ENCODE measurements at places on chromosomes 12 and 14.
A peak's percentile ranks its signal among the peaks of the same experiment; 100 is the strongest.

GRCh38 chr14:30907659-30908057 is 33.3 kb downstream of the COCH start:
- DNase-seq = no peak

DNA sequence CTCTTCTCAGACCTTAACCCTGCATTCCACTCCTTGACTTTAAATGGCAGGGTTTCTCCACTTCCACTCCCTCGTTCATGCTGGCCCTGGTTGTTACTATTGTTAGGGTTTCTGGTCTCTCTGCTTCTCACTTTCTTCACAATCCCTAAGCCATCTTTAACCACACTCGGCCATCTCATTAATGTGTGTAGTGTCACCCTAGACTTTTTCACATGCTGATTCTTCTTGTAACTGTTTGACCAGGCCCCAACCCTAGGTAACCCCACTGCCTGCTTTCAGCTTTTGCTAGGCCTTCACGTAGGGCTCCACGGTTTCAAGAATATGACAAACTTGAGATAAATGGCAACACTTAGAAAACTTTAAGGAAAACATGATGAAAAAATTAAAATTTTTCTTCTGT is 195.1 kb downstream of the IPO8 start:
- no peak for DNase-seq

DNA sequence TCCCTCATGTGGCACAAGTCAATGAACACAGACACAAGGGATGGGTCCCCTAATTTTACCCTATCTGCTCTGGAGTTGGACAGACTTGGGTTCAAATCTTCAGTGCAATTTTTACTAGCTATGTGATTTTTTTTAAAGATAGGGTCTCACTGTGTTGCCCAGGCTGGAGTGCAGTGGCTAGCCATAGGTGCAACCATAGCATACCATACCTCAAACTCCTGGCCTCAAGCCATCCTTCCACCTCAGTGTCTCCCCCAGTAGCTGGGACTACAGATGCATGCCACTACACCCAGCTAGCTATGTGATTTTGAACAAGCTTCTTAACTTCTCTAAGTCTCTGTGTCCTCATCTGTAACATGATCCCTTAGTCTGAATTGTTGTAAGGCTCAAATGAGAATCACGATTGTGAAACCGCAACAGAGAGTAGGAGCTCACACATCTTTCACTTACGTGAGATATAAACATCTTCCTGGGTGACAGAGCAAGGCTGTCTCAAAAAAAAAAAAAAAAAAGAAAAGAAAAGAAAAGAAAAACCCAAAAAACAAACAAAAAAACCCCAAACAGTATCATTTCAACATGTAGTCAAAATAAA is 4.7 kb downstream of the CALCOCO1 start:
- no peak for DNase-seq

DNA sequence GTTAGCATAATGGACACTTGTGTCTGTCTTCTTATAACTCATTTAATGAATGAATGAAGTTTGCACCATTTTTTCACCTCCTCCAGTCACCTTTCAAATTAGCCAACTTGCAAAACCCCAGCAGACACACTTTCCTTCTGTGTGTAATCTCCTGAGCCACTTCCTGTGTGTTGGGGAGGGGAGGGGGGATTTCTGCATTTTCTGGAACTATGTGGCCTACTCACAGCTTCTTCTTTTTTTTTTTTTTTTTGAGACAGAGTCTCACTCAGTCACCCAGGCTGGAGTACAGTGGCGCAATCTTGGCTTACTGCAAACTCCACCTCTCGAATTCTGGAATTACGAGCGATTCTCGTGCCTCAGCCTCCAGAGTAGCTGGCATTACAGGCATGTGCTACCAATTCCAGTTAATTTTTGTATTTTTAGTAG is 4.1 kb upstream of the SERPINA1 start:
- no peak for DNase-seq

DNA sequence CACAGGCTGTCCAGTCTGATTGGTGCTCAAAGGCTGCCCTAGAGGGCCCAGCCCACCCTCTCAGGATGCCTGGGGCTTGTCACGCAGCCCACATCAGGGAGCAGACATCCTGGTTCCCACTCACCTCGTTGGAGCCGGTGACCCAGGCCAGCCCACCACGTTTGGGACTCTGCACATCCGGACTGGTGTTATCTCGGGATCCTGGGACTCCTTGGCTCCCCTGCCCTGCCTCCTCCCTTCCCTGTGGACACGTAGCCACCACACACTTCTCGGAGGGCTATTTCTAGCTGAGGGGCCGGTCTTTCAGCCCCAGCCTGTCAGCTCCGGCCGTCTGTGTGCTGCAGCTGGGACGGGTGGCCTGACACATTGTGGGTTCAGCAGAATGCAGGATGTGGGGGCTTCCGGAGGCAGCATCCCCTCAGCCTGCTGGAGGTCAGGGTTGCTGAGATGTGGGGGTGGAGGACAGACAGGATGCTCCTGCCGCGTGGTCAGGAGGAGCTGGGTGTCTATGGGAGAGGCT is 12.8 kb upstream of the FGF23 start:
- no peak for DNase-seq

- DNase-seq = no peak
These were observed 23.8 kb upstream of the PPP1CC start for GRCh38 chr12:110766311-110767154.

DNA sequence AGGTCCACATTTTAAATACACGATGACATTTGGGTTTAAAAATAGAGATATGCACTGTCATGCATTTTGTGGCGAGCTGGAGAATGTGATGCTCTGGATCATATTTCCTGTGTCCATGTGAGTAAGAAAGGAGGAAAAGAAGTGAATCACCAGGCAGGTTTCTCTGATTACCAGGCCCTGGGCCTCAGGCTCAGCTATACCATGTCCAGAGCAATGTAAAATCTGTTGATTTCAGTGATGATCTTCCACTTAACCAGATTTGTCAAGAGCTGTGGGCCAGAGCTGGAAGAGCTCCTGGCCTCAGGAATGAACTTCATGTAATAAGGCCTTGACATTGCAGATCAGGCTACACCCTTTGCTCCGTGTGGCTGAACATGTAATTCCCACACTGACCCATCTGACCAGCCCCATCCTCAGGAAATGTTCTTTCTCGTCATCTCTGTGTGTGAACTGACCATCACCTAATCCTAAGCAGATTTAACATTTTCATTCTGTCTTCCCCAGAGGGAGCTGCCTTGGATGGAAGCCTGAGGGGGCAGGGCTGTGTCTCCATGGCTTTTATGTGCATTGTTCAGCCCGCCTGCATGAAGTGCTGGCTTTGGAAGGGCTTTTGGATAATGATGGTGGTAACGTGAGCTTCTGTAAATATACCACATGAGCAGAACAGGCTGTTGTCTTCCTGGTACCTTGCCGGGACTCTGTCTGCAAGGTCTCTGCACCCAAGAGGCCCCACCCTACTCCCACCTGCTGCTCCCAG is 54.5 kb downstream of the CRACR2A start:
- DNase-seq = peak; percentile 26

DNA sequence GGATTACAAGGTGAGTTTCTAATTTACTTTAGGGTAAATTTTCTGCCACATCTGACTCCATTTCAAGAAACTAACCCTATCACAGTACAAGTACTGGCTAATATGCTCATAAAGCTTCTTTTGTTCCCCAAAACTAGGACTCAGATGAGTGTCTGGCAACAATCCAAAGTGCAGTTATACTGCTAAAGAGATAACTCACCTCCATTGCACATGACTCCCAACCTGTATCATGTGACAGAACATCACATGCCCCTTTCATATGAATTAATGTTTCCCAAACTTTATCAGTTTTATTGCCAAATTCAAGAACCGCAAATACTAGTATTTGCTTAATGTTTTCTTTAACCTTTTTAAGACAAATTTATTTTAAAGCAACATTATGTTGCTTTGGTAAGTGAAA is 3.9 kb upstream of the PPP1R12A start:
- no peak for DNase-seq

GRCh38 chr14:100530270-100531072 is 56.7 kb downstream of the BEGAIN start:
- DNase-seq = no peak

- no peak for DNase-seq
These were observed at the start of gene CCDC63 for GRCh38 chr12:110846615-110847566. Gene CCDC63, plus strand, starts transcription at chr12:110846987. Its CDS starts 5,968 bp downstream, at chr12:110852955.

- peak; percentile 19 for DNase-seq
These were observed 980.6 kb downstream of the VRK1 start for GRCh38 chr14:97777622-97778355.

GRCh38 chr14:33279865-33280264 is 341.2 kb downstream of the NPAS3 start:
- no peak for DNase-seq

DNA sequence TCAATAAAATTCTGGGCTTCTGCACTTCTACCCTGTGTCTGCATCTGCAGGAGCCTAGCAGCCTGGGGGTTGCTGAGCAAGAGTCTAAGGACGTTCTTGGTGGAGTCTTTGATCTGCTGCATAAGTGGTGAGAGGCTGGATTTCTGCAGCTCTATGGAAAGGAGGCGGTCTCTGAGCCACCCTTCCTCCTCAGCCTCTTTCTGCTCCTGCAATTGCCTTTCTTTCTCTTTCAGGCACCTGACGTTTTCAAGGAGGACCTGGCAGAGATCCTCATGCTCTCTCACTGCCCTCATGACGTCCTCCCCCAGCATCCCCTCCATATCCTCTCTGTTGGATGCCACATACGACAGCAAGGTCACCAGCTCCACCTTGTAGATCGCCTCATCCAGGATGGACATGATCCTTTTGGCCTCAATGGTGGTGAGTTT is 13.6 kb upstream of the TPCN1 start:
- DNase-seq = no peak

- DNase-seq = no peak
These were observed 23.0 kb downstream of the ZFHX2 start for GRCh38 chr14:23528555-23528954.

GRCh38 chr12:67720351-67720856 is 71.9 kb downstream of the DYRK2 start:
- peak; percentile 74 for DNase-seq

DNA sequence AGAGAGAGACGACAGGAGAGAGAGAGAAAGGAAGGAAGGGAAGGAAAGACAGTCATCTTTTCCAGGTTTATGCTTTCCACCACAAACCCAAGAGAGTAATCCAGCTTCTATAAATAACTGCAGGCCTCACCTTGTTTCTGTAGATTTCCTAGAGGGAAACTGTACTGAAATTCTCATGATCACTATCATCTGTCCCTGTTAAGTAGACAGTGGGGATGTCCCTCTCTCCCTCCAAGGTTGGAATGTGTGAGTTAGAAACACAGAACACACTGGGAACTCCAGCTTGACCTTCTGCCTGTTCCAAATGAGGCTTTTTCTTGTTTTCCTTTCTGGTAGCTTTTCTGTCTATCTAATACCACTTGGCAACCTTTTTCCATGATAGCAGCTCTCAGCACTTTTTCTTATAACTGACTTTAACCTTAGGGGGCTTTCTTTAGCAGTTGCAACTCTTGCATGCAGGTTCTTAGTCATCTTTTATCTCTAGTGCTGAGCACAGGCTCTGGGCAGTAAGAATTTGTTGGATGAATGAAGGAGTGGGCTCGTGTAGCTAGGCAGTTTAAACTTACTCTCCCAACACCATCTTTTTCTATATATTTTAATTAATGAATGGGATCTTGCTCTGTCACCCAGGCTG is 22.8 kb upstream of the FBXO33 start:
- no peak for DNase-seq

- peak; percentile 90 for DNase-seq
These were observed 14.4 kb upstream of the MLXIP start for GRCh38 chr12:122064025-122064777.

DNA sequence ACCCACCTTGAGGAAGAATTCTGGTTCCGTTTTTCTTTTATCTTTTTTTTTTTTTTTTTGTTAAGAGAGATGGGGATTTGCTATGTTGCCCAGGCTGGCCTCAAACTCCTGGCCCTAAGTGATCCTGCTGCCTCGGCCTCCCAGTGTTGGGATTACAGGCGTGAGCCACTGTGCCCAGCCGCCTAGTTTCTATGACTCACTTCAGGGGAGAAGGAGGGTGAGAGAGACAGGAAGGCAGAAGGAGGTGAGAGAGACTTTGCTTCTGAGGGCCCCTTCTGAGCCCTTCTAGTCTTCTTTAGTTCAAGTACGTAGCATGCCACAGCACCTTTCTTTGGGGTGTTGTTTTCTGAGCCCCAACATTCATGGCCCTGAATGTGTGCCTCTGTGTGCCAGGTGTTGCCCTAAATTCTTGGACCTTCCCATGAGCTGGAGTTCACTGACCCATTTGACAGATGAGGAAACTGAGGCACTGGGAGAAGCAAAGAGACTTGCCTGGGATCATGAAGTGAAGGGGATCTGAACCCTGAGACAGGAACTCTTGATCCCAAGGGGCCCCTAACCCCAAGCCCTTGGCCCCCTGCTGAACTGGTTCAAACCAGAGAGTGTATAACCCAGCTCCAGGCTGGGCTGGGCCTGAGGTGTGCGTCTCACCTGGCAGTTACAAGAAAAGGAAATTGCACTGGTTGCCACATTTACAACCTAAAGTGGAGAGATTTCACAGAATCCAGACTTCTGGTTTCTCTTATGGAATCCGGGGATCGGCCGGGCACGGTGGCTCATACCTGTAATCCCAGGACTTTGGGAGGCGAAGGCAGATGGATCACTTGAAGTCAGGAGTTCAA is 20.8 kb downstream of the SH2B3 start:
- no peak for DNase-seq

DNA sequence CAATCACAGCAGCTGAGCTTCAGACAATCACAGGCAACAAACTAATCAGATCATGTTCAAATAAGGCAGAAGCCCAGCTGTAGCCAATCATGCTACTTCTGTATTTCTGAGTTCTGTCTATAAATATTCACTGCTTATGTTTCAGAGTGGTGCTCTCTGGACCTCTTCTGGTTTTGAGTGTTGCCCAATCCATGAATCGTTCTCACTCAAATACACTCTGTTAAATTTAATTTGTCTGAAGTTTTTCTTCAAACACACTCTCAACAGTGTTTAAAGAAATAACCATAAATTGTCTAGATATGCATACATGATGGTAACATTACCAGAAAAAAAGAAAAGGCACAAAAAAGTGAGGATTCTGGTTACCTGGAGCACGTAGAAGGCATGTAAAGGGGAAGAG is 77.9 kb upstream of the BBS10 start:
- DNase-seq = no peak

GRCh38 chr12:67352682-67353081 is 83.5 kb downstream of the CAND1 start:
- DNase-seq = no peak

GRCh38 chr14:79840103-79840502 is 371.2 kb downstream of the DIO2 start:
- no peak for DNase-seq

DNA sequence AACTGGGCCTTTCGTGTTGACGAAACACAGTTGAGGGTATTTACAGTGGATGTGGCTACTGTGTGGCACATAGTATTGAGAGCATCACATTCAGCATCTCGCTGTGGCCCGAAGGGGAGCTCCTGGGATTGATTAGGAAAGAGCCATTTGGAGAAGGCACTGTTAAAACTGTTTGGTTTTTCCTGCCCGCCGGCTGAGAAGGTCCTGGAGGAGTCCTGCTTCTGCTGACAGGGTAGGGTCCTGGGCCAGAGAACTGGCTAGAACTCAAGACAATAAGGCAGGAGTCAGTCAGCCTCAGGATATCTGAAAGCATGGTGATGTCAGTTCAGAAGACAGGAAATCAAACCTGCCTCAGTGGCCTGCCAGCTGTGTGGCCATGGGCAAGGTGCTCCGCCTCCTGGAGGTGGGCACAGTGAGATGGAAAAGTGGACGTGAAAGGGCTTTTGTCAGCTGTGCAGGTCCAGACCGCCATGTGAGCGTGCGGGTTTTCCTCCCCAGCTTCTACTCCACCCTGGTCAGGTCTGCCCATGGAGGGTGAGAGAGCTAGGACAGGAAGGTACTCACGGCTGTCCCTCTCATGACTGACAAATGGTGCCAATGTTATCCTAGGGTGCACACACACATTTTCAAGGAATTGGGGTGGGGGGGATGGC is 92.3 kb downstream of the NTF3 start:
- DNase-seq = no peak

Measured in SW480 (cell line).